H4 (cell line): ENCODE measurements at places on chromosomes 16 and 17.
A peak's percentile ranks its signal among the peaks of the same experiment; 100 is the strongest.

DNA sequence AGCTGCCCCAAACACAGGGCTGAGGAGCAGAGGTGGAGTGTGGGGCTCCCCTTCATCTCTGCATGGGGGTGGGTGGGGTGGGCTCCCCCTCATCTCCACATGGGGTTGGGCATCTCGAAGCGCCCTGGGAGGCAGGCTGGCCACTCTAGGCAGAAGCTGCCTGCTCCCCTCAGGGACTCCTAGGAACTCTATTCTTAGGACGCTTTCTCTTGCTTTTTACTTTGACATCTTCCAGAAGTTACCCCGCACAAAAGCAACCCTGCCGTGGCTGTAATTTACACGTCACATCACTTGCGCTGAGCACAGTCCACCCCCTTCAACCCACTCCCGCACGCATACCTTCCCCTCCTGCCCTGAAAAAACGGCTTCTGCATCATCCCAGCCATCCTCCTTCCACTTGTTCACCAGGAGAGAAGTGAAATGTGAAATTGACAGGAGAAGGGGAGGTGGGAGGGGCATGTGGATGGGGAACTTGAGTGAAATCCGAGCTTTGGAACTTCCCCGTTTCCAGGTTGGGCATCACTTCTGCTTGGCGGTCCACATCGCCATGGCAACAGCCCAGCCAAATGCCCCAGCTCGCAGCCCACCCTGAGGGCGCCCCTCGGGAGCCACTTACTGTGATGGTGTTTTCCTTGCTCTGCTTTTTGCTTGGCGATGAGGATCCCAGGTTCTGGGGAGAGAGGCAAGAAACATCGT is 53.7 kb upstream of the RCVRN start:
- no peak for DNase-seq

DNA sequence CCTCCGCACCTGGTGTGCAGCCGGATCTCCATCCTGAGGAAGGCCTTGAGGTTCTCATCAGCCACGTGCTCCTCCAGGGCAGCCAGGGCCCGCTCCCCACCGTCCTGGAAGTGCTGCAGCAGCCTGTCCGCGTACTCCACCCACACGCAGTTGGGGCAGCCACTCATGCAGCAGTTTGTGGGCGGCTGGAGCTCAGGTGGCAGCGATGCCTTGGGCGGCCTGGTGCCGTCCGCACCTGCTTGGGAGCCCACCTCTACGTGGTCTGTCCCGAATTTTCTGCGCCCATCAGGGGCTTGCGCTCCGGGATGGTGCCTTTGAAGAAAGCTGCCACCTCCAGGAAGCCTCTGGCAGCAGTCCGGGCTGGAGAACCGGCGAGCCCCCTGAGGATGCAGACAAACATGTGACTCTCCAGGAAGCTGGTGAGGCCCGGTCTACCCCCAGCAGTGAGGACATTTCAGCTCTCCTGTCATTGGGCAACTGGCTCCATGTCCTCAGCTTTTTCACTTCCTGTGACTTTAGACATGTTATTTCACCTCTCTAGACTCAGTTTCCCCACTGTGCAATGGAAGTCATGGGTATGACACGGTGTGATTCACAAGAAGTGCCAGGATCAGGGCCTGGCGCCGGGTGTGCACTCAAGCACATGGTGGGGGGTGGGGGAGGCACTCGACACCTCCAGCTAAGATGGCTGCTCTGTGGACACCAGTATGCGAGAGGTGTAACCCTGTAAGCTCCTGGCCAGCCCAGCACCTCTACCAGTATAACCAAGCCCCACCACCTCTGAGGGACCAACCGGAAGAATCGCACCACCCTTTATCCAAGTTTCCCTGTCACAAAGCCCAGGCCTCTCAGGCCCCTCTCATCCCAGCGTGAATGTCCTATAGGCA is 957 bp downstream of the OXLD1 start:
- no peak for DNase-seq

DNA sequence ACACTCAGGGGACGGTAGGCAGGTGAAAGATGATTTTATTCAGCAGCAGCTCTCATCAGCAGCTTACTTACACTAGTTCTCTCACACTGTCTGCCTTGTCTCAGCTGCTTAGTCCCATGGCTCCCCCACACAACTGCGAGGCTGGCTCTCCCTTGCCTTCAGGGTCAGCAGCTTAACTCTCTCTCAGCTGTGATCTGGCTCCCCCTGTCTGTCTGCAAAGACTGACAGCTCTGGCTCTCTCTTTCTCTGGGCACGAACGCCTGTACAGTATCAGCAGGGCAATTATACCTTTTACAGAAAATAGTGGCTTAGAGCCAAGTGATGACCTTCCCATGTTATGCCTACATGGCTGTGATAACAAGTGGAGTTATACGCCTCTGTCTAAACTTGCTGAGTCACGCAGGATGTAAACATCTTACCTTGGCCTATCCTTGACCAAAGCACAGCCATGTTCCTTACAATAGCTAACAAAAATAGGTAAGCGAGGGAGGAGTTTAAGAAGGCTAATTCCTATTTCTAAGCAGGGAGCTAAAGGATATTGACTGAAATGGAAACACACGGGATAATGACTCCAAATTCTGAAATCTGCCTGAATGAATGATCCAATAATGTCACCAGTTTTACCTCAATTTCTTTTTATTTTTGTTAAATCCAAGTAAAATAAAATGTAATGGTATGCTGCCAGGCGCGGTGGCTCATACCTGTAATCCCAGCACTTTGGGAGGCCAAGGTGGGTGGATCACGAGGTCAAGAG is 1.1 kb upstream of the NDUFAB1 start:
- peak; percentile 11 for DNase-seq

DNA sequence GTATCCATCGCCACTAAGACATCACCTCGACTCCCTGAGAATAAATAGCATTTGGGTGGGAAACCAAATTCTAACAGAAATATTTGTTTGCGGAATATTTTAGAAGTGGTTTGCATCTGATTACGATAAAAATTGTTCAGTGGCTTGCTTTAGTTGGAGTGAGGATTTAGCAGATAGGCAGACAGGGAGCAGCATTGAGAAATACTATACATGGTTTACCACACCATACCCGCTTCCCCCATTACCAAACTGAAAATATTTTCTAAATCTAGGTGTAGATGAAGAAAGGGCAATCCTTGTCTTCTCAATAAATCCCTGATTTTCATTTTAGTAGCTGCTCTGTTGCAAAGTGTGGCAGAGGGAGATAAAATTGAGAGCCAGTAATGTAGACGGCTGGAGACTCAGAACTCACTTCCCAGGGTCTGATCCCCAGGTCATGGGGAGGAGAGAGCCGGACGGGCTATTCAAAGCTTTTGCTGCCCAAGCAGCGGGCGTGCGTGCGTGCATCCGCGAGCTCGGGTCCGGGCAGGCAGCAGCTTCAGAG is 808 bp upstream of the BAHCC1 start:
- no peak for DNase-seq

- DNase-seq: no peak
These were observed 558 bp downstream of the PEX12 start for GRCh38 chr17:35577830-35578196.

DNA sequence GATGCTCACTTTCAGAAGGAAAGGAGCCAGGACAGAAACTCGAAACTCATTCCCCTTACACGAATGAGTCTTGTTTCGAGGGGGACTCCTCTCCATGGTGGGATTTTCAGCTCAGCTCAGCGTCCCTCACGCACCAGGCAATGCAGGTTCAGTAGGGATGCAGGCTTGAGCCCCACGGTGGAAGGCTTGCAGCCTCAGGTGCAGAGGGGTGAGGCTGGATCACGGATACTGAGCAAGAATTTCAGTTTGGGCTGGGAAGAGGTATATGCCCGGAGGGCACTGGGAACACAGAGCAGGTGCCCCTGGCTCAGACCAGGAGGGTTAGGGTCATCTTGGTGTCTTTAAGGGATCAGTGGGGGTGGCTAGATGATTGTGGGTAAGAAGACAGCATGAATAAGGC is 344.9 kb upstream of the TNRC6C start:
- DNase-seq: no peak

- DNase-seq: no peak
These were observed 65.1 kb downstream of the GP2 start for GRCh38 chr16:20262248-20262647.

DNA sequence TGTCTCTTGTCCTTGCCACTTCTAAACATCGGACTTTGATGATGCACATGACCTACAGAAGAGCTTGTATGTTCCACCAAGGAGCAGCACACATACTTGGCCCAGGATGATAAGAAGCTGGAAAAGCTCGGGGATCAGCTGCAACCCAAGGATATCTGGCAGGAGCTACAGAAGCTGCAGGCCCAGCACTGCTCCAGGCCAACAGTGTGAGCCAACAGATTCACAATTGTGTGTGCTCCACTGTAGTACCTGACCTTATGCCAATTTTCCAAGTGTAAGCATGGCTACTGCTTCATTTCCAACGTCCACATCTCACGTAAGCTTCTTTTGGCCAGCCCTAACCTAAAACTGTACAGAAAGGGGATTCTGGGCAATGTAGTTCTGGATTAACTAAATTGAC is 83.4 kb downstream of the COX10 start:
- no peak for DNase-seq

DNA sequence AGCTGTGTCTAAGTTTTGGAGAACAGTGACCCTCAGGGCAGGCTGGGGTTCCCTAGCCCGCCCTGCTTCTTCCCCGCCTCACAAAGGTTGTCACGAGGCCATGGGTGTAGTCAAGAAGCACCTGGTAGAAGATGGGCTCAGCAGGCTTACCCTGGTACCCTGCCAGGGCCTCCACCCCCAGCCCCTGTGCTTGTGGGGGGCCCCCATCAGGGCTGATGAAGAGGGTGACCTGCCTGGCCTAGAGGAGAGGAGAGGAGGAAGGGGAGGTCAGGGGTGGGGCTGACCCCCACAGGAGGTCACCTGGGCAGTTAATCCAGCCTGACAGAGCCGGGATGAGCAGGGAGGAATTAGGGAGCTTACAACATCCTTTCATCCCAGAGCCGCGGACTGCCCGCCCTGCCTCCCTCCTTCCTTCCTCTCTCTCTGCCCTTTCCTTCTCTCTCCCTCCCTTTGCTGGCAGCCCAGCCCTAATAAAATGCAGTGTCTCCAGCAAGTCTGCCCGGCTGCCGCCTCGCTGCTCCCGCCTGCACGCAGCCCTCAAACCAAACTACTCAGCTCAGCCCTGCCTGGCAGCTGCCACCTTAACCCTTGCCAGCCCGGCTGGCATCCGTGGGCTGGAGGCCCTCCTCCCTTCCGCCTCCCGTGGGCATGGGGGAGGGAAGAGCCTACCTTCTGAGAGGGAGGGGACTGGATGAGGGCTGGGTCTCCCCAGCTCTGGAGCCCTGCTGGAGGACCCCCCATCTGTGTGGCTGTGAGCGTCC is 7.2 kb downstream of the DLX3 start:
- DNase-seq: peak; percentile 91

DNA sequence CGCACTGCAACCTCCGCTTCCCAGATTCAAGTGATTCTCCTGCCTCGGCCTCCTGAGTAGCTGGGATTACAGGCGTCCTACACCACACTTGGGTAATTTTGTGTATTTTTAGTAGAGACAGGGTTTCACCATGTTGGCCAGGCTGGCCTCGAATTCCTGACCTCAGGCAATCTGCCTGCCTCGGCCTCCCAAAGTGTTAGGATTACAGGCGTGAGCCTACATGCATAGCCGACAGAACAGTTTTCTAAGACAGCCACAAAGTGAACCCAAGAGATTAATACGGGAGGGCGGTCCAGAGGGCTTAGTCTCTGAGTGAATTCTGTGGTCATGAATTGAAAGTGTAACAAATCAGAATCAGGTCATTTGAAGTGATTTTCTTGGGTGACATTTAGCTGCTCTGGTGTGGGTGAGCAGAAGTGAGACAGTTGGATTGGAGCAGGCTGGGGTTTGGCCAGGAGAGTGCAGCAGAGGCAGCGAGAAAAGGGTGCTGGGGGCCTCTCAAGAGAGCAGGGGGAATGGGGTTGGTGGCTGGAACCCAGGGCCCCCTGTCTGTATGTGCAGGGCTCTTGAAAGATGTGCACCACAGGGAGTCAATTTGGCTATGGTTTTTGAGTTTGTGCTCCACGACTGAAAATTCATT is 231.4 kb upstream of the WSCD1 start:
- DNase-seq: no peak

DNA sequence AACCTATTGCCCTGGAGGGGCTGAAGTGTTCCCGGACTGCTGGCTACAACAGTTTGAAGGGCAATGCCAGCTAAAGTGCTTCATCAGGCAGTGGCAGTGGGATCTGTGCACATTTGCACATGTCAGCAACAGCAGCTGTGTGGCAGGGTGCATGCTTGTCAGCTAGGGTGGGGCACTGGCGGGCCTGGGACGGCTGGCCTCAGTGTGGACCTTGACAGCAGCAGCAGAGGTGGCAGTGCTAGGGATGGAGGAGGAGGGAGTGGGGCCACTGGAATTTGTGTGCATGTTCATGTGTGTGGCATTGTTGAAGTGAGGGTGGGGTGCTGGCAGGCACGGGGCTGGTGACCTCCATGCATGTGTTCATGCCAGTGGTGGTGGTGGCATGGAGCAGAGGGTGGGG is 203.3 kb upstream of the HS3ST4 start:
- no peak for DNase-seq

- DNase-seq: no peak
These were observed 34.8 kb downstream of the TIMM22 start for GRCh38 chr17:1031711-1032110.

DNA sequence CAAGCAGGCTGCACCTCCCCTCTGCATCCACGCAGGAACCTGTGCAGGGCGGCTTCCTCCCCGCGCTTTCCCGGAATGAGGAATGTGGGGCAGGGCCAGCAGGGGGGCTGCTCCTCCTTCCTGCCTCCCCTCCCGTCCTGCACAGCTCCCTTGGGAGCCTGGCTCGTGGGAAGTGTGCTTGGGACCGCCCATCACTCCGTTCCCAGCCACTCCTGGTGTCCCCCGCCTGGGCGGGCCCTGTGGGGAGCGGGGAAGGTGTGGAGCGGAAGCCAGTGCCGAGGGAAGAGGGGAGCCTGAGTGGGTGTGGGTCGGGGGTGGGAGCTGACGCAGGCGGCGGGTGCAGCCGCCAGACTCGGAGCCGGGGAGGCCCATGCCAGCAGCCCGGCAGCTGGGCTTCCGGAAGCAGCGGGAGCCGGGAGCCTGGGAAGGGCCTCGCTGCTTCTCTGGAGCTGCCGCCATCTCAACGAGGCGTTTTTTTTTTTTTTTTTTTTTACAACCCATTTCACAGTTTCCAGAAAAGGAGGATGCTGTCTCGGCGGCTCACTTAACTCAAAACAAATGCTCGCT is 24.1 kb downstream of the BAHCC1 start:
- peak; percentile 93 for DNase-seq

DNA sequence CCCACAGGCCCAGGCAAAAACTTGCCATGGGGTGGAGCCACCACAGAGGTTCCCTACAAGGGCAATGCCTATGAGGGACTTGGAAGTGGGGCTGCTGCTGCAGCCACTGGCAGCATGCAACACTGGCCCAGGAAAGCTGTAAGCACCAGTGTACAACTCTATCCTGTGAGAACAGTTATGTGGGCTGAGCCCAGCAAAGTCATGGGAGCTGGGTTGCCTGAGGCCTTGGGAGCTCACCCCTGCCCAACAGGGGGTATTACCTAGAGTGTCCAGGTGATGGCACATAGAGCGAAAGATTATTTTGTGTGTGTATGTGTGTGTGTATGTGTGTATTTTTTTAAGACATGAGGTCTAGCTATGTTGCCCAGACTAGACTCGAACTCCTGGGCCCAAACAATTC is 57.0 kb downstream of the TANC2 start:
- DNase-seq: no peak

- peak; percentile 34 for DNase-seq
These were observed 15.5 kb downstream of the NEUROD2 start for GRCh38 chr17:39591958-39592954.
